T-helper 1 cell treated with Interleukin-12 subunit alpha and Interleukin-12 subunit beta and Interleukin-4 antibody, amounts not matched to agents 30 ng/mL and 1 ng/mL, for 36 hours (primary cell): ENCODE measurements at places on chromosomes 3 and 15. TPM values are rescaled to one million over a fixed set of nuclear protein-coding genes. Genes with fewer than 3 reads are reported as not detected.

ROPN1 gene
- not detected in 2 replicates for total RNA-seq

CEP19 gene
- total RNA-seq, result 5.3 and 5.5 TPM in 2 replicates

P2RY13 gene
- total RNA-seq, result not detected in 2 replicates

ARRDC4 gene
- total RNA-seq, result 2.0 and 2.2 TPM in 2 replicates

SMAD6 gene
- 0.07 and 0.37 TPM in 2 replicates for total RNA-seq

ITGA11 gene
- 0.90 and 1.7 TPM in 2 replicates for total RNA-seq

STRIT1 gene
- not detected in 2 replicates for total RNA-seq

EFCC1 gene
- not detected in 2 replicates for total RNA-seq

MYH15 gene
- total RNA-seq, result 0.27 and 0.42 TPM in 2 replicates

TLR9 gene
- 0.34 and 0.49 TPM in 2 replicates for total RNA-seq

STX19 gene
- not detected in 2 replicates for total RNA-seq

CCR9 gene
- total RNA-seq, result not detected in 2 replicates

SAMMSON gene
- total RNA-seq, result not detected in 2 replicates

DNAH12 gene
- 0.10 and 0.20 TPM in 2 replicates for total RNA-seq

TRANK1 gene
- 53.0 and 59.1 TPM in 2 replicates for total RNA-seq
